ENCODE measurements at places on chromosomes 3 and 15. TPM values are rescaled to one million over a fixed set of nuclear protein-coding genes. Genes with fewer than 3 reads are reported as not detected.

DNA sequence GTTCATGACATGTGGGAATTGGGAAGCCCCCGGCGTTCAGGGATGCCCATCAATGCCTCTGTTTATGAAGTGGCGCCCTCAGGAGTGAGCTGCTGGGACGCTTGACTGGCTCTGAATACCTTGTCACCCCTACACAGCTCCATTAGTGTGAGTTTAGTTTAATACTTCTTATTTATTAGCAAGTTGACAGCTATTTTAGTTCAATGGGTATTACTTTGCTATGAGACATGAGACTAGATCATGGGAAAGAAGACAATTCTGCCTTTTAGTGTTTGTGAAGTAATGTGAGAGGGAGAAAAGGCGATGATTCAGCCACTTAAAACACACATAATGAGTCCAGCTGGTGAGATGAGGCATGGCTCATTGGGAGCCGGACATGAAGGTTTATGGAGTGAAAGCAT lies 678.5 kb downstream of the NR2F2 start:
- DNase-seq: peak; percentile 1

DNA sequence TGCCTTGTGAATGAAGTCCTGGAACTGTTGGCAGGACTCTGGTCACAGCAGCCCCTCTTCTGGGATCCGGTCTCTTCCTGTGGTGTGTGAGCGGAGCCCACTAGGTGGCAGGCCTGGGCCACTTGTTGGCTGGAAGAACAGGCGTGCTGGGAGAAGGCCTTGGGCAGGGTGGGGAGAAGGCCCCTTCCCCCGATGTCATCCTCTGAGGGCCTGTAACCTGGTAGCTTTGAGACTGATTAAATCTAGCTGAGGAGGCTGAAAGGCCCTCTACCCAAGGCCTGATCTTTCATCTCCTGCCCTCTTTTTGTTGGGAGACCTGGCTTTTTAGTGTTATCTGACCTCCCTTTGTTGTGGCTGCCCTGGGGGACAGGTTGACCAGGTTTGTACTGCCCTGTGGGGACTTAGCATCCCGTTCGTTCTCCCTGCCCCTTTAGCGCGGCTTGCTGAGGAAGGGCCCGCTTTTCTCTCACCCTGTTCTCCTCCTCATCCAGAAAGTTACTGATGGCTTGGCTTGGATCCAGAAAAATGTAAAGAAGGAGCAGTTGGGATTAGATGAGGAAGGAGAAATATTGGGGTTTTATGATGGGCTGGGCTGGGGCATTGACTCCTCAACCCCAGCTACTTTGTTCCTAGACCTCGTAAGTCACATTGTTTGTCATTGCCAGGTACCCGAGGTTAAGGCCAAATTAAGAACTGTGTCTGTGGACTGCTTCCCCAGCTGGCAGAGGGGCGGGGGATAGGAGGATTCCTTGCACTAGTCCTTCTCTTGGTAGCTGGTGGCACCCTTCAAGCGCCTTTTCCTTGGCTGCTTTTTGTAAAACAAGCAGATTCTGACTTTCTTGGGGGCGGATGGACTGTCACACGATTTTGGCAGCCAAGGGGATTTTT lies 48.5 kb downstream of the CHCHD6 start:
- DNase-seq: peak; percentile 63

The PTX3 gene
- total RNA-seq: 0.90 TPM

The MOBP gene
- total RNA-seq: not detected

The ADGRG7 gene
- under 0.01 TPM for total RNA-seq

DNA sequence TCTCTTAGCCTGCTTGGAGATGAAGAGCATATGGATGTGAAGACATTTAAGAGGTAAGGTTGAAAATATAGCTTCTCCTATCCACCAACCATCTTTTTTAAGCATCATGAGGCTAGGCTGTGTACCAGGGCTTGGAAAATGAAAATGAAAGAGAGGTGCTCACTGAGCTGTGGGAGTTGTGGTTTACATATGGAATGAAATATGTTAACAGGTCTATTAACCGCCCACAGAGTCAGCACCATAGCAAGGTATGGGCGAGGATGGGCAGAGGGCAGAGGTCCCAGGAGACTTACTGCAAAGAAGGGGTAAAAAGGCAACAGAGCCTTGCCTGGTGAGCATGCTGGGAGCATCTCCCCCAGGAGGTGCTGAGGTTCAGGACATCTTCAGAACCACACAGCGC lies 273.1 kb downstream of the GABRG3 start:
- no peak for DNase-seq

The COL8A1 gene
- 2.7 TPM for total RNA-seq

DNA sequence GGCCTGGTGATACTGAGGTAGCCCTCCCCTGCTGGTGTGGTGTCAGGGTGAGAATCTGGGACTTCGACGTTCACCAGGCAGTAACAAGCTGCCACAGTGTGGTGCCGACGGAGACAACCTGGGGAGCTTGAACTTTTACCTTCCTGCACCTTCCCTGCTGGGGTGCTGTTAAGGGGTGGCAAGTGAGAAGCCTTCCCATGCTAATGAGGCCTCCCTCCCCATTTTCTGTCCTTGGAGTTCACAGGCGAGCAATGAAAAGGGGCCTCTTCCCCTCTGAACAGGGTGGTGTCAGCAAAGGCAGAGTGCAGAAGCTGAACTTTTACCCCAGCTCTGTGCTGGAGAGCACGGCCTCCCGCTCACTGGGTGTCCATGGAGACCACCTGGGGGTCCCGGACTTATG lies 13.5 kb downstream of the MAGEL2 start:
- DNase-seq: no peak

The CPN2 gene
- total RNA-seq: not detected

The ICE2 gene
- 29.4 TPM for total RNA-seq

The NPAP1 gene
- not detected for total RNA-seq

DNA sequence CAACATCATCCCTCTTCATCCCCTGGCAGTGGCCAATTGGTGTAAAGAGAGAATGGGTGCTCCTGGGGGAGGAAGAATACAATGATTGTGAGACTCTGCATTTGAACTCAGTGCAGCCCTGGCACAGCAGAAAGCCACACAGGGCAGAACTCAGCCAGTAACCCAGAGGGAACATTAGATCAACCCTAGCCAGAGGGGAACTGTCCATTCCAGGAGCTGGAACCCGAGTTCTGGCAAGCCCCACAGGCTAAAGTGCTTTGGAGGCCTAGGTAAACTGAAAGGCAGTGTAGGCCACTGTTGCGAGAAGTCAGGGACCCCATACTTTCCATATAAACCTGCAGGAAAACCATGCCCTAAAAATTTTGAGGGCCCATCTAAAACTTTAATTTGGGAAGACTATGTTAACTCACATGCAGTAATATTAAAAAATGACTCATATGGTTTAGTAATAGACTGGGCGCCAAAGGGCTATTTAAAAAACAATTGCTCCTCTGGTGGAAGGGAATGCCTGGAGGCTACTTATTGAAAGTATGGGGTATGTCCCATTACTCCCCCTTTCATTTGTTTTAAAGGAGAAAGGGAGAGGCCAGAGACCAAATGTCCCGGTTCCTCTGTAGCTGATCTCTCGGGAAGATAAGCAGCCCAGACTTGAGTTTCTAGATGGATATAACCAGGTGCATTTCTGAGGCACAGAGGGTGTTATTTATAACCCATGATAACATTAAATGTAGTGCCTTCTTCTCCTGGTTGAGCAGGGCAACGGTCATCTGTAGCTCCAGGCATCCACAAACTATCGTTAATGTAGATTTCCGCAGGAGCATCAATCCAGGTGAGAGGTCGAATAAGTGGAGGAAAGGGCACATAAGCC lies 5.8 kb upstream of the RAD51 start:
- no peak for DNase-seq

- DNase-seq: no peak
These were observed 29.3 kb downstream of the SCN5A start for GRCh38 chr3:38620236-38620635.

The HIGD2B gene
- total RNA-seq: not detected

The TMC3 gene
- not detected for total RNA-seq

The PCSK6 gene
- 12.3 TPM for total RNA-seq

DNA sequence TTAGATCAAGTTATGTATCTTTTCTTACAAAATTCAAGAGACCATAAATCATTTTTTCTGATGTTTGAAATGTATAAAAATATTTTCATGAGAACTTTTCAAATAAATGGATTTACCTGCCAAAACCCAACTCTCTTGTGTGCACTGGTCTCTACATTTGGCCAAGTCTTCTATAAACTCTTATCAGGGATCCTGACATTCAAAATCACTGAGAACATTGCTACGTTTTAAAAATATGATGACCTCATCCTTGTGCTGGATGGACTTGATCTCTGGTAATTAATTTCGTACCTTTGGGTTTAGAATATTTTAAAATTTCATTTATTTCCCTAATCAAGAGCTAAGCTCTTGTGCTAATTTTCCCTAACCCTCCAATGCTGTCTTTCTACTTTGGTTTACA lies 127.4 kb downstream of the ATP8B4 start:
- DNase-seq: no peak

DNA sequence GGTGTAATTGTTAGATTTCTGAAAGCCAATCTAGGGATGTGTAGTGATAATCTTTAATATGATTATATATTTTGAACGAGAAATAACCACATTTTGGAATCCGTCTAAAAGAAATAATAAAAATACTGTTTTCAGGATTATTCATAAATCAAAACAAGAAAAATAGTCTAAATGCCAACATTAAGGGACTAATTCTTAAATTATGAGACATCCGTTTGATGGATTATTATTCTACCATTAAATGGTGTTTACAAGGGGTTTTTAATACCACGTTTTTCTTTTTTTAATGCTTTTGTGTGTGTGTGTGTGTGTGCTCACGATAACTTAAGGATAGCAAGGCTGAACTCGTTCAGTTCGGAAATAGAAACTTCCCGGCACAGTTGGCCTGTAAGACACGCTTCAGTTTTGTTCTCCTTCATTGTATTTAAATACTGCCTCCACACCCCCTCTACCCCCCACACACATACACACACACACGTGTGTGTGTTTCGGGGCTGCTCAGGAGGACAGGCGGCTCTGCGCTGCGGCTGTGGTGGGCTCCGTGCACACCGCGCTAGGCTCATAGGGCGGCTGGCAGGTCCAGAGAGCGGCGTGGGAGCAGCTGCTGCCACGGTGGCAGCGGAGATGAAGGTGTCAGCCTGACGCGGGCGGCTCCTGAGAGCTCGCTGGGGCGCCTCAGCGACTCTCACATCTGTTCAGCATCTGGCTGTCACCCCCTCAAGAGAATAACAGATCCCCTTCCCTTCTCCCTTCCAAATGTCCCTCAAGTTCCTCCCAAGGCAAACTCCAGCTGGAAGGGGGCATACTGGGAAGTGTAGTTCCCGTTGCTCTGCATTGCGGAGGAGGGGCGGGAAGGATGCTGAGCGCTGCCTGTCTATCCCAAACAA lies 23.0 kb upstream of the ANP32A start:
- DNase-seq: no peak

DNA sequence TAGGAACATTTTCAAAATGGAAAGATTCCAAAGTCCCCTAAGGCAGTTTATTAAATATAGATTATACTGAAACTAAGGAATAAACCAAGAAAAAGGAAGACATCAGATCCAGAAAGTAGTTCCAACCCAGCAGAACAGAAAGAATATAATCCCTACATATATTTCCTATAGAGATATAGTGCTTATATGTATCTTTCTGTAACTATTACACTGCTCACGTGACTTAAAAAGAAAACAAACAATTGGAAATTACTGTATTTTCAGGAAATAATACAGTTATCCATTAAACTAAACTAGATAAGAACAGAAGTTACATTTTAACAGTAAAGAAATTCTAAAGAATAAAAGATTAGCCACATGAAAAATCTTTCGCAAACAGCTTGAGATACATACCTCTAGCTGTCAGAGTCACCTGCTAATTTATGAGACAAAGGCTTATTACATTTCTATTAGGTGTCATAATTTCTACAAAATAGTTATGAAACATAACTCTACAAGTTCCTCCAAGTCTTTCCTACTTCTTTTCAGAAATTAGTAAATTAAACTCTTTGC lies 10.5 kb downstream of the DPH6 start:
- no peak for DNase-seq

DNA sequence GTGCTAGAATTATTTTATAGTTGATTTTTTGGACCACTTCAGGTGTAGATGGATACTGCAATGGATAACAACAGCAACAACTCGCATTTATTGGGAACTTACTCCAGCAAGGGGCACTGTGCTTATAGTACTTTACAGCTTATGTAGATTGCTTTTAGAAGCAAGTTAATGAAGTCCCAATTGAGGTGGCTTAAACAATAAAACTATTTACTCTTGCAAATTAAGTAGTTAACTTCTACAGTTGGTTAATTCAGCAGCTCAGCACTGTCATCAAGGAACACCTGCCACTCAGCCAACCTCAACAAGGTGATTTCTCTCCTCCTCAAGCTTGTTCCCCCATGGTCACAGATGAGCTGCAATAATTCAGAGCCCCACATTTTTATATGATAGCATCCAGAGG lies 124.1 kb downstream of the RASA2 start:
- DNase-seq: no peak

DNA sequence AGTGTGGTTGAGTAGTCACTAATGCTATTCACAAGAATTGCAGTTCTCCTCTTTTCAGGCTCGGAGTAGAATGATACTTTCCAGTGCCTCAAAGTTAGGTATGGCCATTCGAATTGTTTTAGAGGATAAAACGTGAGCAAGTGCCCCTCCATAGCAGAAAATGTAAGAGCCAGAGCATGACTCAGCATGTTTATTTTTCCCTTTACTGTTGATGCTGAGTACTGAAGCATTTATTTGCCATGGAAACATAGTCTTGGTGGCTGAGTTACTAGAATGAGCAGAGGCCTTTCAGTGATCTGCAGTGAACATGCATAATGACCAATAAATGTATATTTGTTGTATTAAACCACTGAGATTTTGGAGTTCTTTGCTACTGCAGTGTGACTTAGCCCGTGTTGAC lies 540.6 kb downstream of the NLGN1 start:
- peak; percentile 23 for DNase-seq

The CLRN1 gene
- not detected for total RNA-seq

DNA sequence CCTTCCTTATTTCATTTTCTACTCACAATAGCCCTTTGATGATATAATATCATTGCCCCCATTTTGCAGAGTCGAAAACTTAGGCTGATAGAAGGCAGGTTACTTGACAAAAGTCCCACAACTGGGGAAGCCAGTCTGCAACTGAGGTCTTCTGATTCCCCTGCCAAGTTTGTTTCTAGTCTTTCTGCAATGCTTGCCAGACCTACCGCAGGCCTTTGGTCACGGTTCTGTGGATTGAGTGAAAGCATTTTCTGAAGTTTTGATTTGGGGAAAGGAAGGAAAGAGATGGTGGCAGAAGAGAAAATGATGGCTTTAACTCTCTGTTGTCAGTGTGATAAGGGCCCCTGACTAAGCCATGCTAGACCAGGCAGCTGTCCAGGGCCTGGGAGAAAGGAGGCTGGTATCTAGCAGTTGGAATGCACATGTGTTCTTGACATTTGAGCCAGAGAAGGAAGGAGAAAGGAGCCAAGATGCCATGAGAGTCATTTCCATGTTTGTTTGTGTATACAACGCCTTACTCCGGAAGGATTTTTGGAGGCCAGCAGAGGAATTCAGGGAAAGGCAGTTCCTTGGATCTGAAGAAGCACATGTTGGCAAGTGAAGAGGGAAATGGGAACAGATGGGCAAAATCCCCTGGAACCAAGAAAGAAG lies 29.9 kb downstream of the FAH start:
- DNase-seq: no peak

DNA sequence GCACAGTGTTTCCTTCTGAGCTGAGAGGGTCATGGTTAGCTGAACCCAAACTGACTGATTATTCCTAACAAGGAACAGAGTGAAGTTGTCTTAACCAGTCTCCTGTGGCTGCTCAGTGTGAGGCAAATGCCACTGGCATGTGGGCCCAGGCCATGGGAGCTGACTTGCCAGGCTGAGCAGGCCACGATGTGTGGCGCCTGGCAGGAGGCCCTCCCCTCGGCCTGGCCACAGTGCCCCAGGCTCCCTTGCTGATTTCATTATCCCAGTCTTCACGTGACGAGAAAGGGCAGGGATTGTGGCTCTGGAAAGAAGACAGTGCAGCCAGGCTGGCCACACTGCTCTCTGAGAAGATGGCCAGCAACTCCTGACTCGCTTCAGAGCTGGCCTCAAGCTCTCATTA lies 58.8 kb downstream of the SLCO2A1 start:
- no peak for DNase-seq
